Retinal pigment epithelial cell (primary cell): ENCODE measurements at places on chromosomes 6 and 20.
A peak's percentile ranks its signal among the peaks of the same experiment; 100 is the strongest.

GRCh38 chr6:102717737-102718456 is 1324.4 kb downstream of the GRIK2 start:
- no peak for DNase-seq

DNA sequence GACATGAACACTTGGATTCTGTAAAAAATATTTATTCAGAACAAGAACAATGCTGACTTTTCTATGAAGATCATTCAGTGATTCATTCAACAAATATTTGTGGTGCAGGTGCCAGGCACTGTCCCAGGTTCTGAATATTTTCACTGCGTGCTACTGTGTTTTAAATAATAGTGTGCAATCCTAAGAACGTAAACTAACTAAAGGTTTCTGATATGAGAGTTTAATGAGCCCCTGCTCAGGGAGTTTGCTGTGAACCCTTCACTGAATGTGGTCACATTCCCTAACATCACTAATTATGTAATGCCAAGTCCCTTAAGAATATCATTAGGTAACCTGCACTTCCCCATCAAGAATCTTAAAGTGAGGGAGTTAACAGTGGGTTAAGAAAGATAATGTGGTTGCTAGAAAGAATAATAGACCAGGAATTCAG is 1.7 kb upstream of the TMEM170B start:
- DNase-seq = peak; percentile 36

DNA sequence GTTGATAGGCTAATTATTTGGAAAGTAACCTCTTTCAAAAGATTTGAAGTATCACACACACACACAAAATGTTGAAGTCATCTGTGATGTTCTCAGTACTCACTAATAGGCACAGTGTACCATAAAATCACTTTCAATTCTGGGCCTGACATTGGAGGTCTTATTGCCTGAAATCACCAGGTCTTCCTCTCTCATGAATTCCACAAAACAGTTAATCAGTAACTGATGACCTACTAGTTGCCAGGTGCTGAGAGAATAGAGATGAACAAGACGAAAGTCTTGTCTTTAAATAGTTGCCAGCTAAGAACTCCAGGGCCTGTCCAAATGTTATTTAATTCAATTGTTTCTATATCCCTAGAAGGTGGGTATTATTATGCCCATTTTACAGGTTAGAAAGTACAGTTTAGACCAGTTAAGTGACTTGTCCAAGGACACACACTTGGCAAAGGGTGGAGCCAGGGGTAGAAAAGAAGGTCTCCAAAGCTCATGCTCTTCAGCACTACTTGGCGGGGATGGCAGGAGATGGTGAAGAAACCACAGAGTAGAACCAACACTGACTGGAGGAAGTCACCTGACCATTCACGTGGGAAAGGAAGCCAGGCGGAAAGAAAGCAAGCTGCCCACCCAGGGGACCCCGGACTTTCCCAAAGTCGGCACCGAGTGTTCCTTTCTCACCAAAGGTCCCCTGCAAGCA is 116.4 kb downstream of the KIF6 start:
- no peak for DNase-seq

GRCh38 chr20:23293689-23294088 is 56.9 kb upstream of the NXT1 start:
- DNase-seq = no peak

- DNase-seq = no peak
Observed at GRCh38 chr6:134466771-134467525, 149.0 kb upstream of the SGK1 start.

DNA sequence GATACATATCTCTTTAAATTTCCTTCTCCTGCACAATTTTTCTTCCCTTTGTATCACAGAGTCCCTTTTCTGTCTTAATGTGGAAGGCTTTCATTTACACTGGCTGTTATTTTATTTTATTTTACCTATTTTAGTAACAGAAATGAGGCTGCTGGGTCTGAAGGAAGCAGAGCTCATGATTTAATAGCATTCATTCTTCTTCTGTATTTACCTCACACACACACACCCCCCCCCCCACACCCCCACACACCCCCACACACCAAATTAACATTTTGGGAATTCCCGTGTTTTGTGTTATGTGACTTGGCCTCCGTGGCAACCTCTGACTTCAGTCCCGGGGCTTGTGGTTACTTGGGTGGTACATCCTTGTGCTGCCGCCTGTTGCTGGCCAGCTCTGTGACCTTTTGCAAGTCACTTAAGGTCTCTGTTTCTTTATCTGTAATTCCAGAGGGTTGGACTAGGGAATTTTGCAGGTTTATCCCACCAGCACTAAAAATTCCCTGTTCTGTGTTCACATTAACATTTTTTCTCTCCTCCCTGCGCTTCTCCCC is 108.8 kb downstream of the TIAM2 start:
- DNase-seq = no peak

- DNase-seq = no peak
Observed at GRCh38 chr6:25017932-25018567, 82.3 kb upstream of the RIPOR2 start.

- no peak for DNase-seq
Observed at GRCh38 chr6:107564589-107564951, 74.7 kb downstream of the SOBP start.

- no peak for DNase-seq
Observed at GRCh38 chr6:99366852-99367251, 17.4 kb upstream of the FAXC start.

DNA sequence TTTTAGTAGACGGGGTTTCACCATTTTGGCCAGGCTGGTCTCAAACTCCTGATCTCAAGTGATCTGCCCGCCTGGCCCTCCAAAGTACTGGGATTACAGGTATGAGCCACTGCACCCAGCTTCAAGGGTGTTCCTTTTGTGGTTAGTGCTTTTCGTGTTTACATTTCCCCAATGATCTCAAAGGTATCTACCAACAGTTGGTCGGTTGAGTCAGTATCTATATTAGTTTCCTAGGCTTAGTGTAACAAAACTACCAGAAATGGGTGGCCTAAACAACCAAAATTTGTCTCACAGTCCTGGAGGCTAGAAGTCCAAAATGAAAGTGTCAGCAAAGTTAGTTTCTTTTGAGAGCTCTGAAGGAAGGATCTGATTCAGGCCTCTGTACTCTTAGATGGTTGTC is 30.1 kb downstream of the CASP8AP2 start:
- no peak for DNase-seq

DNA sequence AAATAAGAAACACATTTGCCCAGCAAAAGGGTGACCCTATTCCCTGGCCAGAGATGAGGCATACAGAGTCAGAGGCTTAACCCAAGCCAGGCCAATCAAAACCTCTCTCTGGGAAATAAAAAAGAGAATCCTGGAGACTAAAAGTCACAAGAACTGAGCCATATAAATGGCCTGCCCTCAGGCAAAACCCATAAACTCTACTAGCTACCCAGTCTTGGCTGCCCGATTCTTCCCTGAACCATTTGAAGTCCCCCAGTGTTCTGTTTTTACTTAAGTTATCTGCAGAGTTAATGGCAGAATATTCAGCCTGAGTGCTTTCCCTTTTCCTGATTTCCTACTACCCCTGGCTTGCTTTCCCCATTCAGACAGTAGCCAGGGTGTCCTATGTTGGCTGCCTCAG is 13.9 kb downstream of the KCNK15 start:
- DNase-seq = no peak

DNA sequence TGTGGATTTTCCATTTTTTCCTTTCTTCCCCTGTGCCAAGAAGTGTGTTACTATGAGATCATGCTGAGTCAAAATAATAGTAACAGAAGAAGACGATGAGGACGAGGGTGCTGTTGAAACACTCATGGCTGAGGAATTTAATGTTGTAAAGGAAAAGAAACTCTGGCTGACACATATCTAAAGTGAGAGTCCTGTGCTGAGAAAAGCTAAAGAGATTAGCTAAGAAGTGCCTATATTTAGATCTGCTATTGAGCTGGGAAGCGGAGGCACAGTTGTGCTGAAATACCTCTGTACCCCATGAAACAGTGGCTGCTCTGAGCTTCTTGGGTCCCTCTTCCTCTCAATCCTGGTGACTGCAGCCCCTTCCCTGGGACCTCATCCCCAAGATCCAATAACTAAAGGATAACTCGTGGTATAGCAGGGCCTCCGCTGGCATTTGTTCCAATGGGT is 1.1 kb upstream of the SYTL3 start:
- peak; percentile 75 for DNase-seq

- DNase-seq = peak; percentile 71
Observed at GRCh38 chr6:162099685-162100084, 627.9 kb downstream of the PRKN start.

- DNase-seq = no peak
Observed at GRCh38 chr20:41260734-41261220, 56.8 kb downstream of the ZHX3 start.

GRCh38 chr20:42974347-42974746 is 215.4 kb downstream of the PTPRT start:
- DNase-seq = no peak

DNA sequence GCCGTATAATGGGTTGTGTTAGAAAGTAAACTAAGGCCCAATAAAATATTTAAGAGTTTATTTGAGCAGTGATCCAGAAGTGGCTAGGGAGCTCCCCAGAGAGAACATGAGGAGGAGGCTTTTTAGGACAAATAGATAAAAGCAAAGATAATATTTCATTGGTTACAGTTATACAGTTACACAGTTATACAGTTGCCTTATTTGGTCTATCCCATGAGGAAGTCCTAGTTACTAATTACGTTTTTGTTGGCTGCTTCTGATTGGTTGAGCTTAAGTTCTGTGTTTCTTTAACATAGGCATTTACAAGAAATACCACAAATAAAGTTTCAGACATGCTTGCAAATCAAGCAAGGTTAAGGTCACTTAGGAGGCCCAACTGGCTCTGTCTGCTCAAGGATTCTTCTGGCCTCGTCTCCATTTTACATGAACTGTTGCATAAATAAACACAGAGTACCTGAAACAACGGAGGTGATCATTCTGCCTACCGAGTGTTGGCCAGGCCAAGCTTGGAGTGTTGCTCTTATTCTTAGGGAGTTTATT is 7.0 kb downstream of the UBD start:
- DNase-seq = peak; percentile 31

DNA sequence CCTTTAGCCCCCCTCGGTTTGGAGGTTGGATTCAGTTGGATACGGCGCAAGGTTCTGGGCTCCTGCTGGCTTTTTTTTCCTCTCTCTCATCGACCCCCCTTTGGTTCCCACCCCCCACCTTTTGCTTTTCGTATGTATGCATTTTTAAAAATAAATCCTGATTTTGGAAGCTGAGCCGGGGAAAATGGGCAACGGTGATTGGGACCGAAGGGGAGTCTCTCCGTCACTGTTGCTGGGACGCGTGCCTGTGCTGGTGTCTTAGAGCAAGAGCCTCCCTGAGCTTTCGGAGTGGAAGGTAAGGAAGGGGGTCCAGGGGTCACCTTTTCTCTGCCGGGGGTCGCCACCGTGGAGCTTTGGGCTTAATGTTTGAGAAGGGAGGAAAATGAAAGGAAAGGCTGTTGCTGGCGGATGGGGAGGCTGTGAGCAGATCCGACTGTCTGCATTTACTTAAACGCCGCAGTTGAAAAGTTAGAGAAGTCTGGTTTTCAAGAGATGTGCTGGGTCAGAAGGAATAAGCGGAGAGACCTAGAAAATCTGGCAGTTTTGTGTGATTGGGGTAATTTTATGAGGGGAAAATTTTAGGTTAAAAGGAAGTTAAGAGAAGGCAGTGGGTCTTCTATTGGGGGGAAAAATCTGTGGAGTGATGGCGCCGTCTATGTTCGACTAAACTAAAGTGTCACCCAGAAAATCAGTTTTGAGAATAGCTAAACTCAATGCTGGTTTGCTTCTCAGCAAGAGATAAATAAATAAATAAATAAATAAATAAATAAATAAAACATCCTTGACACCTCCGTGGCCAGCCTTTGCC is 828 bp downstream of the ADGRB3 start:
- no peak for DNase-seq

DNA sequence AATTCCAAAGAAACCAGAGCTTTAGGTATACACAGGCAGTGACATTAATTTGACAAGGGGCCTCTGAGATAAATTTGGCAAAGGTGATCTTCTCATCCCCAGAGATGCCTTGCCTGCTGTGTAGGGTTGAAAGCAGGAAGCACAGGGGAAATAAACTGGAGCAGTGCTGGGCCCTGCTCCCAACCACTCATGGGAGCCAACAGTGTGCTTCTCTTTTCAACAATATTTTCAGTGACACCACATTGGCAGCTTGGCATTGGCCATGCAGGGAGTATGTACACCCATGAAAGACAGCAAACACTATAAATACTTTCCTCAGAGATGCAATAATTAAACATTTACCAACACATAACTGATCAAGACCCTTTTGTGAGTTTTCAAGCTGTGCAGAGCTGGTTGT is 90.7 kb upstream of the F13A1 start:
- DNase-seq = no peak

DNA sequence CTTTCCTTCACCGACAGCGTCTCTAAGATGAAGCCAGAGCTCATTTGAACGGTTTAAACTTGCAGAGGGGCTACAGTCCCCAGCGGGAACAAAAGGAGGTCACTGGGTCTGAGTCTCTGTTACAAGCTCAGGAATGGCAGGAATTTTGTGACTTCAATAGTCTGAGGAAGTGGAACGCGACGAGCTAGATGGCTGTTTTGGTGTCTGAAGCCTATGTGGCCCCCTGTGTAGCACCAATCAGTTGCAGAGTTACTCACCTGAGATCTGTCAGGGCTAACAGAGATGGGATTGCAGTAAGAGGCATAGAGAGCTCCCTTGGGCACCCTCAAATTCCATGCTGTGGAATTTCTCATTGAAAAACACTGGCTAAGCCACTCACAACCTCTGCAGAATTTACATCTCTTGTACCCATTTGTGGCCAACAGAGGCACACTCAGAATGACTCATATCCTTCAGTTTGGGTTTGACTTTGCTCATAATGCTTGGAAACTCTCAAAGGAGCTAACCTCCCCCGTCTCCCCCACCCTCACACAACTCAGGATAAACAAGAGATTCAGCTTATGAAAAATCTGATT is 7.1 kb upstream of the TCP11 start:
- no peak for DNase-seq

GRCh38 chr6:107956586-107957307 is 1.3 kb downstream of the SEC63 start:
- DNase-seq = no peak

DNA sequence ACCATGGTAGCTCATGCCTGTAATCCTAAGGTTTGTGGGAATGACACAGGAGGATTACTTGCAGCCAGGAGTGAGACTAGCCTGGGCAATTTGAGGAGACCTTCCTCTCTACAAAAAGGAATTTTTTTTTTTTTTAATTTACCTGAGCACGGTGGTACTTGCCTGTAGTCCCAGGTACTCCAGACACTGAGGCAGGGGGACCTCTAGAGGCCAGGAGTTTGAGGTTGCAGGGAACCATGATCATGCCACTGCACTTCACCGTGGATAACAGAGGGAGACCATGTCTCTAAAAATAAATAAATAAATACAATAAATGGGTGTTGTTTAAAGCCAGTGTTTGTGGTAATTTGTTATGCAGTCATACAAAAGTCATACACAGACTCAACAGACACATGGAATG is 2.4 kb upstream of the HLA-F start:
- no peak for DNase-seq

- DNase-seq = no peak
Observed at GRCh38 chr20:38258545-38259215, 1.9 kb downstream of the KIAA1755 start.

GRCh38 chr6:130848945-130849344 is 21.7 kb downstream of the SMLR1 start:
- peak; percentile 8 for DNase-seq
